Renal cortex interstitium (tissue), 15 donors: ENCODE measurements at places on chromosomes 1 and 21. TPM values are rescaled to one million over a fixed set of nuclear protein-coding genes. Genes with fewer than 3 reads are reported as not detected.

DNA sequence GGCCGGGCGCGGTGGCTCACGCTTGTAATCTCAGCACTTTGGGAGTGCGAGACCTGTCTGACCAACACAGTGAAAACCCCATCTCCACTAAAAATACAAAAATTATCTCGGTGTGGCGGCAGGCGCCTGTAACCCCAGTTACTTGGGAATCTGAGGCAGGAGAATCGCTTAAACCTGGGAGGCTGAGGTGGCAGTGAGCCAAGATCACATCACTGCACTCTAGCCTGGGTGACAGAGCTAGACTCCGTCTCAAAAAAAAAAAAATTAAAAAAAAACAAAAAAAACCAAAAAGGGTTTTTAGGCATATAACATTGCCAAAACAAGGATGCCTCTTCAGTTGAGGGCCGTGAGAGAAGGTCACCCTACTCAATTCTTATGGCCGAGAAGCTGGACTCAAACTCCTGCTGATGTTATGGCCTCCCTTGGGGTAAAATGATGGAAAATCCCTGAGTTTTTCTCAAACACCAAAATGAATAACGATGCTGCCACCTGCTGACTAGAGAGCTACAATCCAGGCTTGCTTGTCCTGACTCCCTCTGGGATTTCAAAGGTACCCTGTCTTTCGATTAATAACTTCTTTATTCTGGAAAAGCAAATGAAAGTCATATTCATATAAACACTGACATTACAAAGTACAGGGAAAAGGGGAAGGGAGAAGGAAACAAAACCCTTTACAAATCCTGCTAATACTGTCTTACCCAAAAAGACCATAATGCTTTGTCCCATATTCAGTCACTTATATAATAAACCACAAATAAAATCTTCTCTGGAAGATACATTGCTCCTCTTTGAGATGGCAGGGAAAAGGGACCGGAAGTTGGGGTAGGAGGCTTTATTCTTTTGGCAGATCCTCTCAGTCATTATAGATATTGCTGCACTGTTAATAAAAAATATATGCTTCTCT lies 10.7 kb downstream of the RAB42 start:
- peak; percentile 53 for DNase-seq

FCRL6 gene
- 0.32 TPM for polyA plus RNA-seq

DNA sequence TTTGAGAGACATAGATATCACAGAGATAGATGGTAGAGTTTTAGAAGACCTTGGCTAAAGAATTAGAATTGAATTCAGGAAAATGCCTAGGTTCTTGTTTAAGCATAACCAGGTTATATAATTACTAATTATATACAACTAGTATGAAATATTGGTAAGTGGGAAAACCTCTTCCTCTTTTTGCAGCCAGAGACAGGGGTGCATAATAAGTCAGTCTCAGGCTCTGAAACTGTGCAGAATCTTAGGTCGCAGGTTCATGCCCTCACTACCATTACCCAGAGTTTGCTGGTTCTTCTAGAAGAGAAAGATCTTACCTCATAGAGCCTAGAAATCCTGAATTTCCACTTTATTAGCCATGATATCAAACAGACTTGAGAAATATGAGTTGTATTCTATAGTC lies 183.3 kb downstream of the NEK7 start:
- DNase-seq, result no peak

UQCRH gene
- 423 TPM for polyA plus RNA-seq

- DNase-seq, result no peak
Observed at GRCh38 chr1:59232216-59232615, 64.7 kb upstream of the FGGY start.

- DNase-seq, result no peak
Observed at GRCh38 chr1:160541622-160542302, 18.7 kb upstream of the SLAMF6 start.

DNA sequence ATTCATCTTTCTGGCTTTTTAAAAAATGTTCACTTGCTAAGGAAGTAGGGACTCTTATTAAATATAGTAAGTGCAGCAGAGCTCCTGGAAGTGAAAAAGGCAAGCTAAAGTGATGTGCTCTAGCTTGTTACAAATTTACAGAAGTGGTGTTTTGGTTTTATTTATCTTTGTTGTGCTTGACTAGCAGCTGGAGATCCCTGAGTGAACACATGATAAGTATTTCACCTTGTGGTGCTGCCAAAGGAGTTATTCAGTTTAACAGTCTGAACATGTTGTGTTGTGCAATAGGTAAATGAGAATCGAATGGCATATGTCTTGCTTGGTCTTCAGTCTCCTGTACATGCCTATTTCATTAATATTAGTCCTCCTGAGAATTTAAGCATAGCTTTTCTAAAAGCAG lies 315.7 kb downstream of the TPR start:
- DNase-seq, result no peak

- DNase-seq, result peak; percentile 85
Observed at GRCh38 chr1:40708750-40709099, 17.2 kb downstream of the NFYC start.

GRCh38 chr1:61370177-61370912 lies 288.0 kb downstream of the NFIA start:
- DNase-seq, result no peak

GRCh38 chr1:151197863-151198253 lies 494 bp upstream of the PIP5K1A start:
- no peak for DNase-seq

DNA sequence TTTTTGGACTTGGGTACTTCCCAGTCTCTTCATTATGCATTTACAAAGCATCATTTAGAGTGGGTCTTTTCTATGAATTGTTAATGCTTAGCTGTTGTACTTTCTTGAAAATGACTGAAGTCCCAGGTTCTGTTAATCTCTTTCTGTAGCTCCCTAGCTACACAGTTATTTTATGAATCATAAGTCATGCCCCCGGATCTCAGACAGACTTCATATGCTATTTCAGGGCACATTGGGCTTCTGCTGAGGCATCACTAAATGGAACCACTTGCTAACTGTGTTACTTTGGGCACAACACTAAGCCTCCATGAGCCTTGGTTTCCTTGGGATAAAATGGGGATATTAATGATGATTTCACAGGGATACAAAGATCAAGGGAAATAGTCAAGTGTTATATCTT lies 55.5 kb upstream of the RBM15 start:
- DNase-seq, result no peak

UBE2Q1 gene
- polyA plus RNA-seq, result 116 TPM

- DNase-seq, result no peak
Observed at GRCh38 chr1:177983482-177984135, 13.8 kb upstream of the SEC16B start.
